ENCODE measurements at places on chromosomes 6 and 20.

DNA sequence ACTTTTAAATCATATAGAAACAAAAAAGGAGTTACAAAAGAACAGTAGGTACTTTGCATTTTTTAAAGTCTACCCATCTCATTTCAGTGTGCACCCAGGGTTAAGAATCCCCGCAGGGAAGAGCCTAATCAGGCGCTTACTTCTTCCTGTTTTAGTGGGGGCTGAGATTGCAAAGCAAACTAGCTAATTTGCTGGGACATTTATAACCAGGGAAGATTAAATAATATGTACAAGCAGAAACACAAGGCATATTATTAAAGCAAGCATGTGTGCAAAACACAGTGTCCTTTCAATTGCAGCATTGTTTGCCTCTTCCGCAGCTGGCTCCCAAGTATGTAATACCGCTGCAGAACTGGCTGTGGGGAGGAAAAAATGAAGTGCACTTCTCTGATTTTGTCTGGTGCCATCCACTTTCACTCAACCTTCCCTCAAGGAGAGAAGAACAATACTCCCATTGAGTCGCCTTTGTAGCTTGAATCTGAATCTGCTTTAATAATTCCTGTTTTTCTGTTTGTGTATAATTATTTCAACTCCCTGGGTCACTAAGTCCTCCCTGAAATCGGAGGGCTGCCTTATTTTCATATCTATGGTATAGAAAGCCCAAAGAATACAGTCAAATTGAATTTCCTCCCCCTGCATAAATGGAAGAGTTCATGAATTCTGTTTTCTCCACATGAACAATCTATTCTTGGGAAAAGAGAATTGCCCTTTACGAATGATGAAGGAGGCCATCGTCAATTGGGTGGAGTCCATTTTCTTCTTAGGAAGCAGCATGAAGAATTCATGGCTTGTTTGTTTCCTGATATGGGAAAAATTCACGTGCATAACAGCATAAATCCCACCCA is 23.3 kb upstream of the BCAS1 start:
- DNase-seq = no peak

- DNase-seq = no peak
These were observed 1.8 kb downstream of the CHRNA4 start for GRCh38 chr20:63359164-63359934.

GRCh38 chr6:170026751-170027646 is 263.9 kb downstream of the DLL1 start:
- DNase-seq = no peak

DNA sequence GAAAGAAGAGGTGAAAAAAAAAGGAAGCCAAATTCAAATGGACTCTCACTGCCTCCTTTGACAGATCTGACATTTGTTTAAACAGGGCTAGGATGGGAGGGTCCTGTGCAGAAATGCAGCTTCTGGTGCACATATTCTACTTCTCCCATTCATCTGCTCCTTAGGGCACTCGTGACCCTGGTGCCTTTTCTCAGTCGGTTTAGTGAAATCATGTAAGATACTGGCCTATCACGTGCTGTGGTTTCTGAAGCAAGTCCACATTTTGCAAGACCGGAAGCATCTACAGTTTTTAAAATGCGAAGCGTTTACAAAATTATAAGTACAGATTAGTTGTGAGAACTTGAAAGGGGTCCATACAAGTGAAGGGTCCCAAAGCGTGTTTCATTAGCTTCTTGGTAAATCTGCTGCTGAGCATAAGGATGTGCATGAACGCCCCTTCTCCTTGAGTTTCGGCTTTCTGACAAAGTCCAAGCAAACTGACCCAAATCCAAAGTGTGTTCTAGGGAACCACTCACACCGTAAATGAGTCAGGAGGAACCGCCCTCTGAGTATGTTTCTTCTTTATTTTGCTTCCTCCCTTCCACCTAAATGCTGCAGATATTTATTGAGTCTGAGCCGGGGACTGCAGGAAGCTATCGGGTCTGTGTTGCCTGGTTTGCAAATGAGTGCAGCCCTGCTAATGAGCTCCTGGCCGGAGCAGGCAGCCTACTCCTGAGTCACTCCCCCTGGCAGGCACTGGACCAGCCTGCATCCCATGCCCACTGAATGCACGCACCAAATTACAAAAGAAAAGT is 323.8 kb upstream of the JARID2 start:
- DNase-seq = no peak

- DNase-seq = no peak
These were observed 33.6 kb upstream of the GMPR start for GRCh38 chr6:16204653-16205376.

- DNase-seq = no peak
These were observed 114.5 kb downstream of the MAP3K5 start for GRCh38 chr6:136677822-136678221.

- no peak for DNase-seq
These were observed 109.6 kb downstream of the DLL1 start for GRCh38 chr6:170181338-170181690.

DNA sequence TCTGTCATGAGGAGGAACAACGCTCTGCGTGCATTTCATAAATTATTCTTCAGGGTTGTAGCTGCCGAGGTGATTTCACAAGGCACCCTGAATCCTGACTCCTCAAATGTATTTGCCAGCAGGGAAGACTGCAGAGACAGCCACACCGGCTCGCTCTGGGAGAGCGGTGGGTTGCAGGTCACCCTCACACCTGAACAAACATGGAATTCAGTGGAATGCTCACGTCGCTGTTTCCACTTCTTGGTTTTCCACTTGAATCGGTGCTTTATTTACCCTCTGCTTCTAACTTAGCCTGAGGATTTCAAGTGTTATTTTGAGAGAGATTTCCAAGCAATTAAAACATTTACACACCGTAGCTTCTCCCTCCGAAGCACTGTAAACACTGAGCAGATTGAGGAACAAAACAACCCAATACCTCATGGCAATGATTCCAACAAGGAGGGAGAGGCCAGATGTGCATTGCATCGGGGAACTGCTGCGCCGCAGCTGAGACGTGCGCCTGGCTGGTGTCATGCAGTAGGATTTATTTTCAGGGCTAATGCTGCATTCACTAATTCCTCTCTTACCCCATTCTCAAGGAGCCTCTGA is 59.5 kb upstream of the GGTLC1 start:
- DNase-seq = no peak

DNA sequence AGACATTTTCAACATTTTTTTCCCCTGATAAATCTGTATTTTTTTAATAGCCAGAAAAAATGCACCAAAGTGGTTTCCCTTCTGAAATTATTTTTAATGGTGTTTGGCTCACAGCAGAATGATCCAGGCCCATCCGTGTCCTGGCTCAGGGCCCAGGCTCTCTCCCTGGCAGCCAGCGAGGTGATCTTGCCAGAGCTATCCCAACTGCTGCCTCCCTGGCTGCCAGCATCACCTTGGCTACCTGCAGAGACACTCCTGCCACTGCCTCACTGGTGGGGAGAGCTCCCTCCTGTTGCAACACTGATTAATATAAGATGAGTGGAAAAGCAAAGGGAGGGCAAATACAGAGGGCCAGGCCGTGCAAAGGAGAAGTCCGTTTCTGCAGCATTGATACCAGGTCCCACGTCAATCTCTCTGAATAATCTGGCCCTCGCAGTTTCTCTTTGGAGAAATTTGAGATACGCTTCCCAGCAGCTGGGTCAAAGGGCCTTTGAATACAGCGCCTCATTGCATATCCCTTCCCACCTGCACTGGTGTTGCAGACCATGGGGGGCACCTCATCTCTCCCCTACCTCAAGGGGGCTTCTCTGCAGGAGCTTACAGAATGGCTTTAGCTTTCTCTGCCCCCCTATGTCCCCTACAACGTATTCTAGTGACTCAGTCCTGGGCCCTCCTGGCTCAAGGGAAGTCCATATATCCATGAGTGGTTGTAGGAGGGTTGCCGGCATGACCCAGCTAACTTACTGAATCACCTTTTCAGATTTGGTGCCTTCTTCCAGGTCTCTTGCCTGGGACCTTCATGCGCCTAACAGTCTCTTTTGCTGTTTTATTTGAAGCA is 12.8 kb upstream of the DSTN start:
- no peak for DNase-seq

DNA sequence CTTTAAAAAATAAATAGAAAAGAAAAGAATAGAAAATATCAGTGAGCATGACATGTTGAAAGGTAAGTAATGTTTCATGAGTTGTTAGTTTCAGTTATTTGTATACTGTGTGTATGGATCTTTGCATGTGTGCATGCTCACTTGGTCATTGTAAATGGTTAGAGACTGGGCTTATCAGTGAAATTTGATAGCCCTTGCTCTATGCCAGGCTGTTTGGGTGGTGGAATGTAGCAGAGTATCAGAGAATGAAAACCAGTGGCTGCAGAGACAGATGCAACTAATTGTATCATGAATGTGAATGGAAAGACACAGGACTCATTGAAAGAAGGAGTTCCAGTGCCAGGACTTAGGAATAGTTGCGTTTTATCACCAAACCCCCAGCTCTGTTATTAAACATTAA is 4.2 kb downstream of the GSTA2 start:
- no peak for DNase-seq

All from stimulated activated CD8-positive, alpha-beta memory T cell treated with anti-CD3 and anti-CD28 coated beads, Interleukin-15, amount 100 ng/mL, for 24 hours (primary cell).